ENCODE measurements at places on chromosomes 2 and 18.

DNA sequence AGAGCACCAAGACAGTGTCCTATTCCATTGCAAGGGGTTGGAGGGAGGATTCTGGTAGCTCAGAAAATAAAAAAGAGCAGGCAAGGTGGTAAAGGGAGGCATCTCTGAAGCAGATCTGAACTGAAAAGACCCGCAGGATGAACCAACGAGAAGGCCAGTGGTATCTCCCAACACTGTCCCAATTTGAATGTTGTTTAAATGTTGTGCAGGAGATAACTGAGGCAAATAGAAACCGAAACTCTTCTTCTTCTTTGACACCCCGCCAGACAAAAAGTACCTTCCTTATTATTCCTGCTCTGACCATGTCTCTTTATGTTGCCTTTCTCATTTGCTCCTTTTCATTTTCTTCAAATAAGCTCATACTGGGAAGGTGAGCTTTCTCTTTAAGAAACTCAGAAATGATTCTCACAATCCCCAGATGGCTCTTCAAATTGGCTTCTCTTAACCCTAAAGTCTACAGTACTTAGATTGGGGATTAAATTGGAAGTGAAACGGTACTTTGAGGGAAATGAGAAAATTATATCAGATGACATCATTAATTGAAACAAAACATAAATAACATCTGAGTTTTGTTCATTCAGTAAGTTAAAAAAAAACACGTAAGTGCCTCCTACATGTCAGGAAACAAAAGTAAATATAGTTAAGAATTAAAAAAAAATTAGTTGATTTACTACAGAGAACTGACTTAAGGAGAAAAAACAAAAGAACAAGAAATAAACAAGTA lies 143.6 kb downstream of the WDPCP start:
- no peak for DNase-seq

DNA sequence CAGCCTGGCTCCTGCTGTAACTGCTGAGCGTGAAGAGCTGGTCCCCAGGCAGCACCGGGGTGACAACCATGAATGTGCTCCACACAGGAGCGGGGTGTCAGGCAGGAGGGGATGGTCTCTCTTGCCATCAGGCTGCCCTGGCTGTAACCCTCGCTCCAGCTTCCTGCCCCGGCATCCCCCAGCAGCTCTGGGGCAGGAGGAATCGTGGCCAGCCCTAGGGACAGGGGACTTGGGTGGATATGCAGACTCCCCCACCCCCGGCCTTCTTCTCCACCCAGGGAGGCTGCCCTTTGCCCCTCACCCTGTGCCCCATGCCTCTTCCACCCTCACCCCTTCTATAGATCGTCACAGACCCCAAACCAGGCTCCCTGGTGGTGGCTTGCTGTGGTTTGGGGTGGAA lies 69.4 kb upstream of the SMAD7 start:
- DNase-seq: no peak

- DNase-seq: no peak
Observed at GRCh38 chr2:163733301-163733938, 2.4 kb downstream of the FIGN start.

DNA sequence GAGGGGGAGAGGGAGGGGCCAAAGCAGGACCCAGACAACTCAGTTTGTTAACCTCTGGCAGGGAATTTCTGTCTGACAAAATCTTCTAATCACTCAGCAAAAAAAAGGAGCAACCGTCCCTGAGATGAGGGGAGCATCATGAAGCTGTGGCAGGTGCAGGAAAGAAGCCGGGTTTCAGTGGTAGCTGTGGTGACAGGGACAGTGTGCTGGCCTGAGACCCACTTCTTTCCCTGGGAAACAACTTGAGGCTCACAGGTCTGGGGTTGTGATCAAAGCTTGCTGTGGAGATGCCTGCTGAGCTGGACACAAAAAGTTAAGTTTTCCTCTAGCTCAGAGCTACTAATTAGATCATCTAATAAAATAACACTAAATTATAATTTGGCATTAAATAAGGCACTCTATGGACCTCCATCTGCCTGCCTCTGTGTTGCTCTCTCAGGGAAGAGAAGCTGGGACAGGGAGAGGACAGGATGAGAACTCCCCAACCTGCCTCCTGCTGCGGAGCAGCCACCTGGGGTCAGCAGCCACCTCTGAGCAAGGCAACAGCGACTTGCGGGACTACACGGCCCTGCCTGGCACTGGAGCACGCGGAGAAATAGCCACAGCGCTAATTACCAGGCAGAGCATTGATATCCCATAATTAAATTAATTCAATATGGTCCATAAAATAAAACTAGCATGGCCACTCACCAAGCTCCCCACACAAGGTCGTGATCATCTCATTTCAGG lies 104.6 kb upstream of the TEX51 start:
- no peak for DNase-seq

- DNase-seq: no peak
Observed at GRCh38 chr18:52682260-52682659, 342.3 kb downstream of the DCC start.

GRCh38 chr18:49365346-49365745 lies 95.1 kb downstream of the DYM start:
- no peak for DNase-seq

GRCh38 chr2:25383806-25384205 lies 42.1 kb upstream of the DNMT3A start:
- DNase-seq: no peak

GRCh38 chr18:76615065-76615733 lies 120.2 kb upstream of the ZNF516 start:
- no peak for DNase-seq

GRCh38 chr2:23380562-23381065 lies 4.4 kb upstream of the KLHL29 start:
- DNase-seq: no peak

DNA sequence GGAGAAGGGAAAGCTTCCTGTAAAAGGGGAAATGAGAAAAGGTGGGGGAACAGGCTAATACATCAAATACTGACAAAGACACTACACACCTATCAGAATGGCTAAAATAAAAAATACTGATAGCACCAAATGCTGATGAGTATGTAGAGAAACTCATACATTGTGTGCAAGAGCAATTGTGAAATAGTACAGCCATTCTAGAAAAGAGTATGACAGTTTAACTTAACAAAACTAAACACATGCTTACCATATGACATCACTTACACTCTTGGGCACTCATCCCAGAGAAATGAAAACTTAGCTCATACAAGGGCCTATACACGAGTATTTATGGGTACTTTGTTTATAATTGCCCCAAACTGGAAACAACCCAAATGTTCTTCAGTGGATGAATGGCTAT lies 53.4 kb downstream of the ZNF638 start:
- DNase-seq: no peak

DNA sequence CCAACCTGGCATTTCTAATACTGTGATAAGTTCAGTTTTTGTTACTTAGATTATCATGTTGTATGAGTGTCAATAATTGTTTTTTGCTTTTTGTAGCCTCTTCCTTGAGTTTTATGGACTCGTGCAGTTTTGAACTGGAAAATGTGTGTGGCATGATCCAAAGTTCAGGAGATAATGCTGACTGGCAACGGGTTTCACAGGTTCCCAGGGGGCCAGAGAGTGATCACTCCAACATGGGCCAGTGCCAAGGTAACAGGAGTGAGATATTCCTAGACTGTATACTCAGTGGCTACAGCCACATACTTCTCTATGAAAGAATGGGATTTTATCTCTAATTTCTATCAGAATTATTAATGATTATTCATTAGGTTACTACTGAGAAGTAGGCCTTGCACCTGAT lies 18.2 kb downstream of the MEP1B start:
- no peak for DNase-seq

- DNase-seq: no peak
Observed at GRCh38 chr2:120865656-120866055, 130.0 kb downstream of the GLI2 start.

DNA sequence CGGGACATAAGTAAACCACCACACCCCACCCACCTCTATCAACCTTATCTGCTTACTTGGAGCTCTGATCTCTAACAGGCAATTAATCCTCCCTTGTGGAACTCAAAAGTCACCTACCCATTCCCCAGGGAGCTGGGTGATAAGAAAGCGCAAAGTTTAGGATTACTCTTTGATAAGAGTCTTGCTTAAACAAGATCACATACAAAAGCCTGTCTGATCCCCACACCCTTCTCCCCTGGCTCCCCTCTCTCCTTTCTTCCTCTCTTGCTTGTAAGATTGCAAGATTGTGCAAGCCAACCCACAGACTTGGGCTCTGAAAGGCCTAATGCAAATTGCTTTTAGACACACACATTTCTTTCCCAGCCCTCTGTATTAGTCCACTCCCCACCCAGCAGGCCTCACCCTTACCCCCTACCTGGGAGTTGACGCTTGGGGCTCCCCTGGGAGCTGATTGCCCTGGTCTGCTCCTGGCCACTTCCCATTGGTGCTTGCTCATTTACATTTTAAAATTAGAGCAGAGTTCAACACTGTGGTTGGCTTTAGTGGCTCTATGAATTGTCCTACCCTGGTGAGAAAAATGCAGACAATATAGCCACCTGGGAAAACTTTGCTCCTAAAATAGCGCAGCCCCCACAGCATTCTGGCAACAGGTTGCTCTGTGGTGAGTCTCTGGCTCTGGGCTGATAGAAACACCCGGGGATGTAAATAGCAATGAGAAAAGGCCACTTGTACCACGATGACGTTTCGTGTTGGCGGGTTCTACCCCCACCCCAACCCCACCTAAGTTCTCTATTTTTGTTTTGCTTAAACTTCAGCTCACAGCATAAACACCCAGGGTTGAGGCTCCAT lies 92.8 kb upstream of the MSH2 start:
- DNase-seq: no peak

DNA sequence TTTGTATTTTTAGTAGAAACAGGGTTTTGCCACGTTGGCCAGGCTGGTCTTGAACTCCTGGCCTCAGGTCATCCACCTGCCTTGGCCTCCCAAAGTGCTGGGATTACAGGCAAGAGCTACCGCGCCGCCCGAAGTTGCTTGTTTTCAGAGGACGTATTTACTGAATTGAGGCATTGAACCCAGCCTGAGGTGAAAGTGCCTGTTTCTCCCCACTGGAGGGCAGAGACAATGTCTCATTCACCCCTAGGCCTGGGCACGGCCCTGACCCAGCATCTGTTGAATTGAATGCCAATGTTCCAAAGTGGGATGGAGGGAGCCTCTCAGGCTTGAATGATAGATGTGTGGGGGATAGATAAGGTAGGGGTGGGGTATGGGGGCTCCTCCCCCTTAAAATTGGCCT lies 4.5 kb upstream of the TMBIM1 start:
- no peak for DNase-seq

- peak; percentile 3 for DNase-seq
Observed at GRCh38 chr2:241796610-241797138, 12.3 kb upstream of the NEU4 start.
